Stimulated activated CD4-positive, alpha-beta T cell treated with anti-CD3 and anti-CD28 coated beads, TNF-alpha, amount 100 ng/mL, for 4 hours (primary cell): ENCODE measurements at places on chromosomes 7 and 10.

- no peak for DNase-seq
Observed at GRCh38 chr7:64893401-64893800, 9.7 kb upstream of the ZNF273 start.

DNA sequence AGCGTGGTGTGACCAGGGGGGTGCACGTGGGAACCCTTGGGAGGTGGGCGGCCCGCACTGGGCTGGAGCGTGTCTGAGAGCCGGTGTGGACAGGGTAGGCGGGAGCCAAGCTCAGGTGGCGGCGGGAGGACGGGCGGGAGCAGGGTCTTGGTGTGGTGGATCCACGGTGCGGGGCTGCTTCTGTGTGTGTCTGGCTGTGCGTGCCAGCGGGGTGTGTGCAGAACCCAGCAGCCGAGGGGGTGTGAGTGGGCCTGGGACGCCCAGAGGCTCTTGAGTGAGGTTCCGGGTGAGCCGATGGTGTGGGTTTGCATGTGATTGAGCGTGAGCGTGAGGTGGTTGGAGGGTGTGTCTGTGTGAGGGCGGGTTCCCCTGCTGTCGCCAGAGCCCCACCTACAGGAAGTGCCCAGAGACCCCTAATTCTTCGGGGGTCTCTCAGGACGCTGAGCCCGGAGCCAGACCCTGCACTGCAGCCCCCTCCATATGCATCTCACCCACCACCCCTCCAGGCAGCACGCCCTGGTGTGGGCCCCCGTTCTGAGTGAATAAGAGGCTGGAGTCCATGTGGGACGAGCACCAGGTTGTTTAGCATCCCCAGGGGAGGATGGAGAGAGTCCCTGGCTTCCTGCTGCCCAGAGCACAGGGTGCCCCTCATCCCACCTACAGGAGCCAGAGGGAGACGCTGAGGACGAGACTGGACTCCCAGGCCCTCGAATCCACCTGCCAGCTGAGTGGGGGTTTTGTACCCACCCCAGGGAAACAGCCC lies 78.2 kb downstream of the ELFN1 start:
- no peak for DNase-seq

DNA sequence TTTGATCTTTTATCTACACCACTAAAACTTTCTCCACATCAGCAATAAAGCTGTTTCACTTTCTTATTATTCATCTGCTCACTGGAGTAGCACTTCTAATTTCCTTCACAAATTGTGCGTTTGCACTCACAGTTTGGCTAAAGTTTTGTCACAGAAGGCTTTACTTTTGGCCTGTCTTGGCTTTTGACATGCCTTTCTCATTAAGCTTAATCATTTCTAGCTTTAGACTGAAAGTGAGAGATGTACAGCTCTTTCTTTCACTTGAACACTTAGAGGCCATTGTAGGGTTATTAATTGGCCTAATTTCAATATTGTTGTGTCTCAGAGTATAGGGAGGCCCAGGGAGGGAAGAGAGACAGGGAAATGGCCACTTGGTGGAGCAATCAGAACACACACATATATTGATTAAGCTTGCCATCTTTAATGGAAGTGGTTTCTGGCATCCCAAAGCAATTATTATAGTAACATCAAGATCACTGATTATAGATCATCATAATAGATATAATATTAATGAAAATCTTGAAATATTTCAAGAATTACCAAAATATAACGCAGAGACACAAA lies 512.5 kb downstream of the ETV1 start:
- no peak for DNase-seq

- DNase-seq = no peak
Observed at GRCh38 chr7:109873296-109873695, 1217.6 kb upstream of the LRRN3 start.

DNA sequence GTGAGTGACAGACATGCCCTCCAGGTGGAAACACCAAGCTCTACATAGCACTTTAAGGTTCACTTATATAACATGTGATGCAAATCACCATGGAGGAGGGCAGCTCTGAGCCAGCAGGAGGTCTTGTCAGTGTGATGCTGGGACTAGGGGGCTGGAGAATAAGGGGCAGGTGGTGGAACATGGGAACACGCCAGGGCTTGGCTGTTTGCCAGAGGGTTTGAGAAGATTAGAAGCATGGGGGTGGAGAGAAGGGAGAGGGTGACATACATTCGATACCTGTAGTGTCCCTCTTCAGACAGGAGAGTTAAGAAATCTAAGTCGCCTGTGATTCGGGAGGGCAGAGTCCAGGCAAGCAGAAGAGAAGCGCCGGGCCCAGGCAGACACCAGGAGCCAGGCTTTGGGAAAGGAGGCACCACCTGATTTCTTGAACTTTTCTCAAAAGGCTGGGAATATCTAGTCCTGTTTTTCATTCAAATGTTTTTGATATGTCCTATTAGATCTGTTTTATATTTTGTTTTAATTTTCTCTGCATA lies 16.9 kb upstream of the LAMB4 start:
- DNase-seq = no peak

- DNase-seq = no peak
Observed at GRCh38 chr7:148148456-148148855, 442.1 kb upstream of the C7orf33 start.

- no peak for DNase-seq
Observed at GRCh38 chr10:3485057-3485686, 299.8 kb downstream of the KLF6 start.

DNA sequence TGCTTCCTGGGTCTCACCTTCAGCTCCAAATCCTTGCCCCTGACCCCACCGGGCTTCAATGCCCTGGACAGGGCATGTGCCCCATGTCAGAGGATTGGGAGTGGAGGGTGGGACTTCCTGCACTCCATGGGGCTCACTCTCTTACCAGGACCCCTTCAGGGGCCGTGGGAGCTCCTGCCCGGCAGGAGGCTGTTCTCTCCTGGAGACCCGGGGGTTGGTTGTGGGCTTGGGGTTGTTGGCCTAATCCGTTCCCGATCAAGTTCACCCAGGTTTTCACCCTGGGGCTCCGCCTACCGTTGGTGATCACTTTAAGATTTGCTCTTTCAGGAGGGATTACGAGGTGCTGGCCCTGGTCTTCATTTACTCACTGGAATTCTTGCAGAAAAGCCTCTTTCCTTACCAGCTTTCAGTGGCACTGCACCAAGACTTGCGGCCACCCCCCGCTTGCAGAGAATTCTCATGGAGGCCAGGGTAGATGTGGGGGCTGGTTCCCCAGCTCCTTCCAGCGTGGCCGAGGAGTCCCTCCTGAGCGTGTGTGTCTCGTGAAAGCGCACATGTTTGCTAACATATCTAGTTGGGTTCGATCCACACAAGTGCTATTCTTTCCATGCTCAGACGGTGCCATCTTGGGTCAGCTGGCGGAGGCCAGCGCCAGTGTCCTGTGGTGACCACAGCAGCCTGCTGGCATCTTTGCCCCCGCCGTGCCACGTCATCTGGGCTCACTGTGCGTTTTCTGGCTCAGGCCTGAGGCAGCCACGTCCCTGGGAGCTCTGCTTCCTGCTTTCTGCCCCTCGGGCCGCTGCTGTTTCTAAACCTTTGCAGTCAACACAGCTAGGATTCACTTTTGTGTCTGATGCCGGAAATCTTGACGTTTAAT lies 15.6 kb downstream of the PWWP2B start:
- no peak for DNase-seq

DNA sequence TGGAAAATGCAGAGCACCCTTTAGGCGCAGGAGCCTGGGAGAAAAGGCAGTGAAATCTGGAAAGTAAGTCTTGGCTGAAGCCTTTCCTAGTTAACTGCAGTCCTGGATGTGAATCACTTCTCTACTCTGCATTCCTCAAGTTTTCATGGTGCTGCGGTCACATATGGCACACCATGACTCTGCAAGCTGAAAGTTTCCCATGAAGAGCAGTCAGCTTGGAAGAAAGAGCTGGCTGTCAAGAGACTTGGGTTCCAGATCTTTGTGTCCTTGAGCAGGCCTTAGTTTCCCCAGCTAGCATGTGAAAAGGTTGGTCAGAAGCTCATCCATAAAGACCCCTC lies 548.3 kb downstream of the SORCS3 start:
- no peak for DNase-seq

GRCh38 chr10:117138838-117139580 lies 939 bp upstream of the VAX1 start:
- no peak for DNase-seq
